ENCODE measurements at places on chromosomes 16 and 17. TPM values are rescaled to one million over a fixed set of nuclear protein-coding genes. Genes with fewer than 3 reads are reported as not detected.

TBX6 gene
- total RNA-seq = 0.25 TPM

PRR11 gene
- total RNA-seq = 54.5 TPM

TBC1D3H gene
- total RNA-seq = not detected

HIC1 gene
- total RNA-seq = 1.3 TPM

ANKFN1 gene
- not detected for total RNA-seq

ST6GALNAC1 gene
- not detected for total RNA-seq

ABI3 gene
- total RNA-seq = not detected

CTRB1 gene
- not detected for total RNA-seq

MARF1 gene
- total RNA-seq = 8.1 TPM

CA7 gene
- total RNA-seq = not detected

NT5M gene
- 11.5 TPM for total RNA-seq

ANKRD13B gene
- 18.4 TPM for total RNA-seq

MYO15A gene
- total RNA-seq = 0.71 TPM

CCDC144A gene
- 1.2 TPM for total RNA-seq

TMC6 gene
- 12.0 TPM for total RNA-seq

TBC1D16 gene
- 6.9 TPM for total RNA-seq

NGFR gene
- 0.85 TPM for total RNA-seq

ADAD2 gene
- total RNA-seq = not detected

CCL17 gene
- not detected for total RNA-seq

ASGR1 gene
- 1.4 TPM for total RNA-seq

SSTR5 gene
- 0.49 TPM for total RNA-seq

RNF112 gene
- total RNA-seq = 0.45 TPM

KRTAP2-2 gene
- not detected for total RNA-seq

TGFB1I1 gene
- total RNA-seq = 65.2 TPM

CLEC3A gene
- total RNA-seq = not detected

MLST8 gene
- total RNA-seq = 48.3 TPM

GNGT2 gene
- 0.75 TPM for total RNA-seq

AANAT gene
- total RNA-seq = 0.26 TPM

TNS4 gene
- total RNA-seq = 213 TPM

BEAN1 gene
- 7.1 TPM for total RNA-seq

SCARF1 gene
- total RNA-seq = 0.18 TPM

CIBAR2 gene
- total RNA-seq = not detected

TMC7 gene
- 9.1 TPM for total RNA-seq

GDPD1 gene
- total RNA-seq = 1.0 TPM

NIP7 gene
- total RNA-seq = 55.8 TPM

WSB1 gene
- total RNA-seq = 64.1 TPM

TLCD2 gene
- total RNA-seq = 1.6 TPM

COPZ2 gene
- total RNA-seq = 17.4 TPM

PRSS33 gene
- not detected for total RNA-seq

OTOA gene
- 0.14 TPM for total RNA-seq

SEPTIN1 gene
- total RNA-seq = 2.0 TPM

MYH3 gene
- total RNA-seq = 1.0 TPM

MYL4 gene
- not detected for total RNA-seq

OXLD1 gene
- total RNA-seq = 57.4 TPM

ITGB3 gene
- total RNA-seq = 5.1 TPM

CAPNS2 gene
- not detected for total RNA-seq

ACSM5 gene
- not detected for total RNA-seq

GFAP gene
- 0.98 TPM for total RNA-seq

PDIA2 gene
- total RNA-seq = 0.31 TPM

C1QTNF8 gene
- not detected for total RNA-seq

SPPL2C gene
- total RNA-seq = not detected

RRAD gene
- 25.4 TPM for total RNA-seq

CSH1 gene
- not detected for total RNA-seq

PRR15L gene
- total RNA-seq = 0.84 TPM

PIK3R5 gene
- total RNA-seq = not detected

PIEZO1 gene
- 147 TPM for total RNA-seq

C17orf67 gene
- total RNA-seq = 1.5 TPM

OTOP3 gene
- not detected for total RNA-seq

ZNF597 gene
- 0.90 TPM for total RNA-seq
